ENCODE measurements at places on chromosomes 1 and 21.

DNA sequence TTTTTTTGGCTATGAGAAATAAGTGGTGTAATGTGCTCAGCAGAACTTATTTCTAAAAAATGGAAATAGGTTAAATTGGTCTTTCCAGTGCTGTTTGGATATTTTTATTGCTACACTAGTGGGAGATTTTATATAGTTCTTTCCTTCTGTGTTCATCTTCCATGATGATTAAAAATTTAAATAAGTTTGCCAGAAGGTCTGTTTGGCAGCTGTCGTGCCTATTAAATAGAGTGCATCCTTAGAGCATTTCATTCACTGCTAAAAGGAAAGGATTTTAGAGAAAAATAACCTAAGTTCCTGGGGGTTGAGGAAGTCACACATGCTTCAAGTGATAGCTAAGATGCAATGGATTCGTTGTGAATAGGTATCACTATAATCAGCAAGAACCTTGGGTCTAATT lies 29.7 kb upstream of the RAVER2 start:
- no peak for DNase-seq

DNA sequence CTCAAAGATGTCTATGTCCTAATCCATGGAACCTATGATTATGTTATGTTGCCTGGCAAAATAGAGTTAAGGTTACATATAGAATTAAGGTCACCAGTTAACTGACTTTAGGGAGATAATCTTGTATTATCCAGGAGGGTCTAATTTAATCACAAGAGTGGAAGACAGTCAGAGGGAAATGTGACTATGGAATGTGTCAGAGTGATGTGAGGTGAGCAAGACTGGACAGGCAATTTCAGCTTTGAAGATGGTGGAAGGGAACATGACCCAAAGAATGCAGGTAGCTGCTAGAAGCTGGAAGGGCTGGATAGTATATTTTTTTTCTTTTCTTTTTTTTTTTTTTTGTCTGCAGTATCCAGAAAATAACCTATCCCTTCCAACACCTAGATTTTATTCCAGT lies 241.7 kb upstream of the NEGR1 start:
- DNase-seq, result no peak

GRCh38 chr1:161735837-161736236 lies 13.7 kb upstream of the DUSP12 start:
- no peak for DNase-seq

DNA sequence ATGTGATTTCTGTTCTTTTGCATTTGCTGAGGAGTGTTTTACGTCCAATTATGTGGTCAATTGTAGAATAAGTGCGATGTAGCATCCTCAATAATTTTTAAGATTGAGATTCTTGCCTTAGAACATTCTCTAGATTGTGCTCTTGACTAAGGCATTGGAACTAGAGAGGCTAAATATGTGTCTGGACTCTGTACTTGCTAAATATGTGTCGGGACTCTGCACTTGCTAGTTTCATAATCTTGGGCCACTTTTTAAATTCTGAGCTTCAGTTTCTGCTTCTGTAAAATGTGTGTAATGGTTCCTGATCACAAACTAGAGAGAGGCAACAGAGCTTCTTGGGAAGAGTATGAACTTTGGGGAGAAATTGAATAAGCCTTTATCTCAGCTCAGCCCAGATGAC lies 21.6 kb downstream of the HLX start:
- DNase-seq, result no peak

- DNase-seq, result no peak
These were observed 9.2 kb downstream of the IGSF21 start for GRCh38 chr1:18116777-18117176.

DNA sequence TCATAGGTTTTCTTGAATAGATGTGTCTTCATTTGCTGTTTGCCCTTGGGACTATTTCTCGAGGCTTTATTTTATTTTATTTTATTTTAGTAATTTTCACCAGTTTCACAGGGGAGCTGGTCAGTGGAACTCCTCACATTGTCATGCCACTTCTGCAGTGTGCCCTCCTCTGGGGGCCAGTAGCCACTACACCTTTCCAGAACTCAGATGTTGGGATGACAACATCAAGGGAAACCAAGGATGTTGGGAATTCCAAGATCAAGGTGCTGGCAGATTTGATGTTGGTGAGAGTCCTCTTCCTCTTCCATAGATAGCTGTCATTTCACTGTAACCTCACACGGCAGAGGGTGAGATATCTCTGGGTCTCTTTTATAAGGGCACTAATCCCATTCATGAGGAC lies 35.5 kb downstream of the SLC26A9 start:
- DNase-seq, result no peak

GRCh38 chr21:37829447-37829846 lies 86.8 kb downstream of the KCNJ6 start:
- peak; percentile 52 for DNase-seq

DNA sequence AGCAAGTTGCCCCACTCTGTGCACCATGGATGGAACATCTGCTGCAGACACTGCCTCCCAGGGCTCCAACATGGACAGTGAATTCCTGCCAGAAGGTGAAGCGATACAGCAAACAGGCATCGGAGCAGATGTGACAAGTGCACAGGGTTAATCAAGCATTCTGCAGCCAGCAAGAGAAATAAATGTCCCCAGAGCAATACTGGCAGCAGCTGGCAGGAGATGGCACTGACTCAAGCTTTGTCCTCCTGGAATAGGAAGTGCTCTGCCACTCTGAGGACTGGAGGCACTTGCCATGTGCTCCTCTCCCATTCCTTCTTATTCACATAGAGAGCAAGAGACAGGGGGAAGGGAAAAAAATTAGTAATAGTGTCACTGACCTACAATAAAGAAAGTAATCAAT lies 402.7 kb upstream of the DAB1 start:
- DNase-seq, result no peak

GRCh38 chr1:222716393-222716792 lies 4.0 kb downstream of the BROX start:
- DNase-seq, result no peak

GRCh38 chr1:63882048-63882704 lies 108.4 kb downstream of the ROR1 start:
- no peak for DNase-seq

DNA sequence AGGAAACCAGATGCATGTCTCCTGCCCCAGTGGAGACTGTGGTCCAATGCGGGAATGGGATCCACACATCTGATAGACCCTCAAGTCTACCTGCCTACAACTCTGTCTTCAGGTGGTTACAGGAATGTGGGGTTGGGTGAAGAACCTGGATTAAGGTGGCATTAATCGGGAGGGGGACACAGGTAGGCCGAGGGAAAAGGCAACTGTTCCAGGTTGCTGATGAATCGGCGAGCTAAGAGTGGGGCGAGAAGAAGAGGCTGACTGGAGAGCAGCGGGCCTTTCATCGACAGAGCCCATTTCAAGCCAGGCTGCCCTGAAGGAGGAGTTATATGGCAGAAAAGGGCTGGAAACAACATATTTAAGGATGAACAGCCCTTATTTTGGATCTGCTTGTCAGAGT lies 836 bp downstream of the CD2 start:
- no peak for DNase-seq

GRCh38 chr1:174877208-174877673 lies 122.5 kb upstream of the CACYBP start:
- DNase-seq, result no peak

DNA sequence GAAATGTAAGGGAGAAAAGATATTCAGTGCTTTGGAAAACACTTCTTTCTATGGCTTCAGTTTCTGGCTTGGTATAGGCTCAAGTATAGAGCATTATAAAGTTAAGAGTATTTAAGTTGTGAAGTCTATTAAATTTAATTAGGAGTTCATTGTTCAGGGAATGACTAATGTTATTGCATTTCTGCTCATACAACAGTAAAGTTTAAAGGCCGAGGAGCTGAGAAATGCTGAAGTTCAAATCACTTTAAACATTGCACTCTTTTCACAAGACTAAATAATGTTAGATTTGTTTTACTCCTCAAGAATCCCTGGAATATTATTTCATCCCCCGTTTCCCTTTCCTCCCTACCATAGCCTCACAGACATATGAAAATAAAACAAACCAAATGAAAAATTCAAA lies 30.1 kb downstream of the RGS5 start:
- no peak for DNase-seq

GRCh38 chr1:147246910-147247655 lies 4.6 kb downstream of the CHD1L start:
- DNase-seq, result no peak

DNA sequence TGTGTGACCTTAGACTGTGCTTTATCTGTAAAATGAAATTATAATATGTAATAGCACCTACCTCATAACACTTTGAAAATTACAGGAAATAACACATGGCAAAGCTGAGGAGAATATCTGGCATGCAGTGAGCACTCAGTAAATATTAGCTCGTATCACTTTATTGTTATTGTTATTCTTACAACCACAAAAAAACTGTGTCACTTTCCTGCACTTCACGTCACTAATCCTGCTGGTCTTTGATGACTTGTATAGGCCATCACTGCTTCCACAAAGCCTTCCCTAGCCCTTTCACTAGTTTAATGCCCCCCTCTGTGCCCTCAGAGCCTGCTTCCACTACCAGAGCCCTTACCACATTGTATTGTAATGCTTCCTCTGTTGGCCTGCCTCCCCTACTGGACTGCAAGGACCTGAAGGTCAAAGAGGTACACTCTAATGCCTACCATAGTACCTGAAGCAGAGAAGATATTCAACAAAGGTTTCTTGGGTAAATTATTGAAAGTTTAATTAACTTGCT lies 231.6 kb downstream of the NFIA start:
- DNase-seq, result no peak

- DNase-seq, result peak; percentile 57
These were observed 104.4 kb downstream of the PTPN14 start for GRCh38 chr1:214446772-214447556.

- no peak for DNase-seq
These were observed 114.6 kb downstream of the AKT3 start for GRCh38 chr1:243735457-243735856.

GRCh38 chr1:177927021-177927596 lies 42.7 kb downstream of the SEC16B start:
- peak; percentile 40 for DNase-seq

DNA sequence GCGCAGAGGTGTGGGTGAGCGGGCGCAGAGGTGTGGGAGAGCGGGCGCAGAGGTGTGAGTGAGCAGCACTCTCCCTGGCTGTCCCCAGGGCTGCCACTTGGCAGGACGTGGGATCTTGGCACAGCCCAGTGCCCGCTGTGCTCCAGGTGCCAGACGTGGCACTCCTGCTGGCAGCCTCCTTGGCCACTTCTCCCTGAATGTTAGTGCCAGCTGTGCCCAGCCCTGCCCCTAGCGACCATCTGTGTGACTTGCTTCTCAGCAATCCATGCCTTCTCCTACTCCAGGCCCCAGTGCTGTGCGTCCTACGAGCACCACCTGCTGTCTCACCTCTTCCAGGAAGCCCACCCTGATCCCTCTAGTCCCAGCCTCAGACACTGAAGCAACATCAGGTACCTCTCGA lies 30.5 kb downstream of the KRTAP10-1 start:
- peak; percentile 67 for DNase-seq

GRCh38 chr1:229027158-229027557 lies 243.8 kb upstream of the RAB4A start:
- no peak for DNase-seq

GRCh38 chr1:147216124-147216523 lies 9.0 kb downstream of the FMO5 start:
- no peak for DNase-seq

DNA sequence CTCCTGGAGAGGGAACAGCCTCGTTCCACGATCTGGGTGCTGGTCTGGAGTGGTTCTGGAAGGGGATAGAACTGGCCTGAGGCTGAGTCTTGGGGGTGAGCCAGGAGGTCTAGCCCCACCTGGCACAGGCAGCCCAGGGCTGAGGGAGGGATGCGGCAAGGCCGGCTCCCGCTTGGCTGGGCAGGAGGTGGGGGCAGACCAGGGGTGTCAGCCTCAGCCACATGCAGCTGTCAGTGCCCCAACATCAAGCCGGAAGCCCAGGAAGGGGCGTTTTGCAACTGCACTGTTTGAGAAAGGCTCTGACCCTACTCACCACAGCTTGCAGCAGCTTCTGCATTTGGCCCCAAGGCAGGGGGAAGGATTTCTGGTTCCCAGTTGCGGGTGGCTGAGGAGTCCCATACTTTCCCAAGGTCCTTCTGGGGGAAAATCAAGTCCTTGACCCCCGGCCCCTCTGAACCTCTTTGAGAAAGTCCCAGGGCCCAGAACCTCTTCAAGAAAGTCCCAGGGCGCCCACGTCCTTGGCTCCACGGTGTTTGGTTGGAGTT lies 2.0 kb downstream of the EFHD2 start:
- DNase-seq, result no peak

DNA sequence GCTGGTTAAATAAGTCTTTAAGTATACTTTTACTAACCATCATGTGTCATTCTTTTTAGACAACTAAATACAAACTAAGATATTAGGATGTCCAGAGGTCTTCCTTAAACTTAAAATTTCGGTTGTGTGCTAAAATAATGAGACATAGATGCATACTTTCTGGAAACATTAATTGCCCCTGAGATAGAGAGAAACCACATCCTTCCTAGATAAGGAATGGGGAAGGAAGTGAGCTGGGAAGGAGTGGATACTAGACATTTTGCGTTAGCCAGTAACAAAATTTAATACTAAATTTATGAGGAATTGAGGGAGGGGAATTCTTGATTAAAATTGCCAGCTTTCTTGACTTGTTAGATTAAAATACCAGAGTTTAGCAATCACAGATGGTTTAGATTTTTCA lies 37.1 kb upstream of the PTGS2 start:
- DNase-seq, result no peak

DNA sequence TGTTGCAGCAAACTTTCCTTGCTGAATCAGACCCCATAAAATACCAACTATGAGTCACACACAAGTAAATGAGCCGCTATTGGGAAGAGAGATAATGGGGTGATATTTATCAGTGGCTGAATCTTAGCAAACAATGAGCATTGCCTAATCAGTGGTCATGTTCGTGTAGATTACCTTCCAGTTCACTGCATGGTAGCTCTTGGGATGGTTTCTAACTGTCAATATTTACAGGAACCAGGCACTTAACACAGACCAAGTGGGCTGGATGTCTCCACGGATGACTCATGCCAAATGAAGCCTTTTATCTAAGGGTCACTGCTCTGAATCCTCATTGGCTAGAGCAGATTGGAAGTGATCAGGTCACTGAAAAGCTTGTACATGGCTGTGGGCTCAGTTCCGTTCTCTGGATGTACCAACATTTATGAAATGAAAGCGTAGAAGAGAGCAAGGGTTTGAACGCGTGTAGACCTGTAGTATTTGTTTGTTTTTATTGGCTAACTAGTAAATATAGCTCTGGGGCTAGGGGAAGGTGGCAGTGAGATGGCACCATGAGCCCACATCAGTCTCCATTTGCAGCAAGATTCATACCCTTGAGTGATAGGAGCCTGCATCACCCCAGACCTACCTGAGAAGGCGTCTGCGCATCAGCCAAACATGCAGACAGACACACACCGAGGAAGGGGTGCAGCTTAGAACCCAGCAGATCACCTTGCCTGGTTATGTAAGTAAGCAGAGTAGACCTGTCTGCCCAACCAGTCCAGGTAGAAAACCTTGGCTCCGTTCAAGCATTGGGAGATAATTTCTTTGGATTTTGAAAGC lies 153.3 kb downstream of the TOMM20 start:
- no peak for DNase-seq

All from H54 (cell line).